Osteoblast (primary cell): ENCODE measurements at places on chromosomes 5 and 9. TPM values are rescaled to one million over a fixed set of nuclear protein-coding genes. Genes with fewer than 3 reads are reported as not detected.

GRCh38 chr9:130267930-130268329, 2.4 kb downstream of the HMCN2 start:
- no peaks in the 10 kb centered on the region for H3K4me1 ChIP-seq
- H3K36me3 ChIP-seq = no peaks in the 10 kb centered on the region
- H3K27me3 ChIP-seq = peaks cover 82% of the 10 kb centered on the region
- no peak overlapping the region for H3K4me3 ChIP-seq
- no peak overlapping the region for H3K27ac ChIP-seq

DNA sequence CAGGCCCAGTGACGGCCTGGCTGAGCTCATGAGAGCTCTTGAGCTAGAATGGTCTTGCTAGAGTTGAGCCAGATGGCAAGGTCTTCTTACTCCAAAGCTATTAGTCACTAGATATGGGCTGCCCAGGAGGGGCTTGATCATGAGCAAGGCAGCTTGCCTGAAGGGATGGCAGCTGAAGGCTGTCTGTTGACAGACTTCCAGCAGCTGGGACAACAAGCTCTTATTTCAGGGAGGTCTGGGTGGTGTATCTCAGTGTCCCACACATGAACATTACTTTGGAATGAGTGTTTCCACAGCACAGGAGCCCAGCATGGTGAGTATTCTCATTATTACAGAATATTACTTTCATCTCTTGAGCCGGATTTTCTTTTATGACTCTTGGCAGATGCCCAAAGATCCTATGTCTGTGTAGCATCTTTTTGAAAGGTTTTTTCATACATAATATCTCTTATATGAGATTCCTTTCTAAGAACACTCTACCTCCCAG, 414.1 kb downstream of the ARHGEF28 start:
- H3K27me3 ChIP-seq = no peaks in the 10 kb centered on the region
- peak; percentile 62 for DNase-seq
- no peak overlapping the region for H3K4me3 ChIP-seq
- no peaks in the 10 kb centered on the region for H3K36me3 ChIP-seq

FAM221B gene
- not detected in 2 replicates for total RNA-seq

- H3K4me3 ChIP-seq = no peak overlapping the region
- no peak overlapping the region for H3K27ac ChIP-seq
- H3K4me1 ChIP-seq = no peaks in the 10 kb centered on the region
- H3K27me3 ChIP-seq = no peaks in the 10 kb centered on the region
- DNase-seq = no peak
Measured at GRCh38 chr5:117776977-117777376, 1202.4 kb upstream of the SEMA6A start.

GRCh38 chr9:136437839-136438547, 1.7 kb downstream of the INPP5E start:
- H3K4me3 ChIP-seq = peak overlapping the region; percentile 84
- peaks cover 31% of the 10 kb centered on the region for H3K36me3 ChIP-seq
- peaks cover 27% of the 10 kb centered on the region for H3K4me1 ChIP-seq

- H3K27ac ChIP-seq = no peak overlapping the region
- H3K36me3 ChIP-seq = no peaks in the 10 kb centered on the region
- DNase-seq = no peak
- no peak overlapping the region for H3K4me3 ChIP-seq
- H3K4me1 ChIP-seq = no peaks in the 10 kb centered on the region
Measured at GRCh38 chr5:80607832-80608231, 37.8 kb upstream of the ANKRD34B start.

DNA sequence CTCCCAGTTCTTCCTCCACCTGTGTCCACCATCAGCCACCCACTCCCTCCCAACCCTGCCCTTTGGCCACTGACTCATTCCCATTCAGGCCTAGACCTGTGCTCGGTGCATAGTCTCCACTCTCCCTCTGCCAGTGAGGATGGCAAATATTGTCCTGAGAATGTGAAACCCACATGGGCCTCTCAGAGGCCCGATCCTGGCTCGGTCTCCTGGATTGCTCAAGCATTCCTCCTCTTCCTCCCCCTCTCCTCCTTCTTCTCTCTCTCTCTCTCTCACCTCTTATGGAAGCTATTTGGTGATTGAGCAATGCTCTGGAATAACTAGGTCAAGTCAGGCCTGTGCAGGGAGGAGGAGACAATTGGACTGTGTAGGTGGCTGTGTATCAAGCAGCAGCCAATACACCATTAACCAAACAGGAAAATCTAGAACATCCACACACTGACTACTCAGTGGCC, 99.9 kb downstream of the KLF4 start:
- no peak overlapping the region for H3K4me3 ChIP-seq
- peaks cover 17% of the 10 kb centered on the region for H3K27me3 ChIP-seq
- H3K4me1 ChIP-seq = peaks cover 4% of the 10 kb centered on the region
- H3K27ac ChIP-seq = no peak overlapping the region
- no peak for DNase-seq
- H3K36me3 ChIP-seq = no peaks in the 10 kb centered on the region

GNA14 gene
- 0.59 and 0.72 TPM in 2 replicates for total RNA-seq

DNA sequence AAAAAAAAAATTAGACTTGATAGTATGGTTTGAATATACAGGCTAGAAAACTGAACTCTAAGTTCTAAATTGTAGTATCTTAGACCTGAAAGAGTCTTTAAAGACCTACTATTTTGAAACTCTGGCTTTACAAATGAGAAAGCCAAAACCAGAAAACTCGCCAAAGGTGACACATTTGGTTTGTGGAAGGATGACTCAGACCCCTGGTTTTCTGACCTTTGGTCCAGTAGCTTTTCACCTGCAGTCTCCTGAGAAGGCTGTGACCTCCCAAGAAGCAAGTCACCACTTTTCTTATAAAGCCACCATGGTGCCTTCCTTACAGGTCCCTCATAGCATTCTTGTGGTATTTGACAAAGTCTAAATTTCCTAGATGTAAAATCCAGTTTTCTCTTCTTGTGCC, 102.1 kb upstream of the CEP78 start:
- DNase-seq = no peak
- H3K27me3 ChIP-seq = no peaks in the 10 kb centered on the region
- H3K27ac ChIP-seq = no peak overlapping the region
- no peaks in the 10 kb centered on the region for H3K36me3 ChIP-seq

MINAR2 gene
- not detected in 2 replicates for total RNA-seq

GRCh38 chr9:102594241-102594640, 400.9 kb upstream of the CYLC2 start:
- DNase-seq = no peak
- H3K27me3 ChIP-seq = no peaks in the 10 kb centered on the region
- H3K4me1 ChIP-seq = no peaks in the 10 kb centered on the region
- H3K4me3 ChIP-seq = no peak overlapping the region
- H3K36me3 ChIP-seq = no peaks in the 10 kb centered on the region

- no peak for DNase-seq
- H3K27ac ChIP-seq = no peak overlapping the region
- no peak overlapping the region for H3K4me3 ChIP-seq
- H3K27me3 ChIP-seq = no peaks in the 10 kb centered on the region
Measured at GRCh38 chr9:100324594-100325200, 28.0 kb downstream of the TEX10 start.

GRCh38 chr5:32116574-32117313, 57.4 kb downstream of the GOLPH3 start:
- no peak for DNase-seq
- no peaks in the 10 kb centered on the region for H3K27me3 ChIP-seq
- peaks cover 44% of the 10 kb centered on the region for H3K36me3 ChIP-seq
- peak overlapping the region; percentile 54 for H3K27ac ChIP-seq
- peaks cover 15% of the 10 kb centered on the region for H3K4me1 ChIP-seq

- no peaks in the 10 kb centered on the region for H3K27me3 ChIP-seq
- no peak overlapping the region for H3K4me3 ChIP-seq
- no peaks in the 10 kb centered on the region for H3K36me3 ChIP-seq
- no peaks in the 10 kb centered on the region for H3K4me1 ChIP-seq
- DNase-seq = no peak
- no peak overlapping the region for H3K27ac ChIP-seq
Measured at GRCh38 chr5:116280149-116280803, 195.5 kb downstream of the COMMD10 start.

DNA sequence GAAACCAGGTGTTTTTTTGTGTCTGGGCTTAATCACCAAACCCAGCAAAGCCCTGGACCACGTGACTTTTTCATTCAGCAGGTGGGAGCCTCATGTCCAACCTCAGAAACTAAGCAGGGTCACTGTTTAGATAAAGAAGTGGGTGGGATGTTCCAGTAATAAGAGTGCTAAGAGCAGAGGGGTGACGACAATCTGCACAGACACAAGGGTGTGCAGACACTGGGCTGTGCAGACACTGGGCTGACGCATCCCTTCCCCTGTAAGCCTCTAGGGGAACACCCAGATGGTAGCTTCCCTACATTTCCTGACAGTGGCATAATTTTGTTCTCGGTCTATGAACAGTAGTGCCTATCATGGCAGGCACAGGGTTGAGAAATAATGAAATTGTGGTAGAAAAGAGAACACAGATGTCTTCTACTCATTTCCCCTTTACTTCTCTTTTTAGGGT, 85.1 kb downstream of the SAXO1 start:
- no peak overlapping the region for H3K4me3 ChIP-seq
- H3K27ac ChIP-seq = no peak overlapping the region
- no peaks in the 10 kb centered on the region for H3K36me3 ChIP-seq

TRMO gene
- 23.9 and 26.5 TPM in 2 replicates for total RNA-seq

DNA sequence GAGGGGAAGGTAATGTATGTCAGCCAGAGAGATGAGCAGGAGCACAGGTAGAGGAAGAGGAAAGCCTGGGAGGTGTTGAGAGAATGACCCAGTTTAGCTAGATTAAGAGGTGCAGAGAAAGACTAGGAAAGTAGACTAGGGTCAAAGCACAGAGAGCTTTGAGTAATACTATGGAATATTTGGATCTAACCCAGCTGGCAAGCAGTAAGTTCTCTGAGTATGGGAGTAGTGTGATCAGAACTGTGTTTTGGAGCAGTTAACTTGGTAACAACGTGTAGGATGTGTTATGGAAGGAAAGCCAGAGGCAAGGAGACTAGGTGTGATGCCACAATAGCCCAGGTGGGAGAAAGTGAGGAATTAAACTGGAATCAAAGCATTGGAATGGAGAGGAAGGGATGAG, 84.9 kb upstream of the PTGER4 start:
- DNase-seq = peak; percentile 58
- H3K4me1 ChIP-seq = peaks cover 5% of the 10 kb centered on the region
- H3K36me3 ChIP-seq = no peaks in the 10 kb centered on the region
- H3K27me3 ChIP-seq = no peaks in the 10 kb centered on the region

- no peak overlapping the region for H3K27ac ChIP-seq
- DNase-seq = no peak
- H3K27me3 ChIP-seq = peaks cover 3% of the 10 kb centered on the region
- no peaks in the 10 kb centered on the region for H3K36me3 ChIP-seq
- H3K4me1 ChIP-seq = no peaks in the 10 kb centered on the region
Measured at GRCh38 chr5:170475294-170476000, 28.4 kb upstream of the KCNIP1 start.

GRCh38 chr5:82332064-82332855, 54.1 kb upstream of the RPS23 start:
- H3K36me3 ChIP-seq = no peaks in the 10 kb centered on the region
- peaks cover 52% of the 10 kb centered on the region for H3K4me1 ChIP-seq
- no peak overlapping the region for H3K4me3 ChIP-seq
- DNase-seq = no peak
- no peaks in the 10 kb centered on the region for H3K27me3 ChIP-seq

GRCh38 chr9:83649080-83649479, 26.1 kb downstream of the IDNK start:
- peaks cover 37% of the 10 kb centered on the region for H3K36me3 ChIP-seq
- peak; percentile 60 for DNase-seq
- no peak overlapping the region for H3K4me3 ChIP-seq
- H3K27me3 ChIP-seq = no peaks in the 10 kb centered on the region
- H3K4me1 ChIP-seq = no peaks in the 10 kb centered on the region
- H3K27ac ChIP-seq = no peak overlapping the region

- no peaks in the 10 kb centered on the region for H3K27me3 ChIP-seq
- peak; percentile 5 for DNase-seq
- H3K27ac ChIP-seq = no peak overlapping the region
- no peak overlapping the region for H3K4me3 ChIP-seq
- no peaks in the 10 kb centered on the region for H3K36me3 ChIP-seq
- no peaks in the 10 kb centered on the region for H3K4me1 ChIP-seq
Measured at GRCh38 chr9:32218100-32218767, 166.2 kb upstream of the ACO1 start.

LOX gene
- total RNA-seq = 314 and 317 TPM in 2 replicates

PCDHB14 gene
- 2.7 and 2.9 TPM in 2 replicates for total RNA-seq

BARHL1 gene
- not detected in 2 replicates for total RNA-seq

DNA sequence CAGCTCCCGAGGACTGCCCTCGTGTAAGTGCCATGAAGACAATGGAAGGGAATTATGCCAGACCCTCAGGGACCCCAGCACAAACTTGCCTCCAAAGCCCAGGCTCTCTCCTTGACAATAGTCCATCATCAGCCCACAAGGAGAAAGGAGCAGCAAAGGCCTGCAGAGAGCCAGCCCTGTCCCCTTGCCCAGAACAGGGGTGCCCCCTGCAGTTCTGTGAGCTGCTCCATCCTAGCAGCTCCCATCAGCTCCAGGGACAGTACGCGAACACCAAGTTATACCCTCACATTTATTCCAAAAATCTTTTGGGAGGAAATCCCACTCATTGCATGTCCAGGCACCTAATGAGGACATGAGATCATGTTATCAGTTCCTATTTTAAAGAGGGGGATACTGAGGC, 11.1 kb downstream of the BARX1 start:
- no peaks in the 10 kb centered on the region for H3K4me1 ChIP-seq
- no peaks in the 10 kb centered on the region for H3K36me3 ChIP-seq
- peaks cover 22% of the 10 kb centered on the region for H3K27me3 ChIP-seq
- H3K4me3 ChIP-seq = no peak overlapping the region
- no peak overlapping the region for H3K27ac ChIP-seq

GRCh38 chr9:75780185-75780584, 110.3 kb upstream of the PCSK5 start:
- H3K27ac ChIP-seq = no peak overlapping the region
- no peak overlapping the region for H3K4me3 ChIP-seq
- DNase-seq = no peak

- H3K27ac ChIP-seq = no peak overlapping the region
- DNase-seq = no peak
- H3K4me1 ChIP-seq = no peaks in the 10 kb centered on the region
Measured at GRCh38 chr9:127093319-127094020, 29.0 kb downstream of the ANGPTL2 start.

GRCh38 chr5:170108266-170108785, 2.6 kb downstream of the FOXI1 start:
- H3K4me3 ChIP-seq = no peak overlapping the region
- no peaks in the 10 kb centered on the region for H3K27me3 ChIP-seq
- no peak overlapping the region for H3K27ac ChIP-seq
- H3K36me3 ChIP-seq = no peaks in the 10 kb centered on the region
- no peaks in the 10 kb centered on the region for H3K4me1 ChIP-seq
